ENCODE measurements at places on chromosomes 1 and 21. TPM values are rescaled to one million over a fixed set of nuclear protein-coding genes. Genes with fewer than 3 reads are reported as not detected.
A peak's percentile ranks its signal among the peaks of the same experiment; 100 is the strongest.

IL20 gene
- total RNA-seq = not detected

- no peak for DNase-seq
These were observed 719.0 kb downstream of the RWDD3 start for GRCh38 chr1:95953015-95953414.

GRCh38 chr1:44437107-44437716, 32.2 kb downstream of the RNF220 start:
- no peak for DNase-seq

DNA sequence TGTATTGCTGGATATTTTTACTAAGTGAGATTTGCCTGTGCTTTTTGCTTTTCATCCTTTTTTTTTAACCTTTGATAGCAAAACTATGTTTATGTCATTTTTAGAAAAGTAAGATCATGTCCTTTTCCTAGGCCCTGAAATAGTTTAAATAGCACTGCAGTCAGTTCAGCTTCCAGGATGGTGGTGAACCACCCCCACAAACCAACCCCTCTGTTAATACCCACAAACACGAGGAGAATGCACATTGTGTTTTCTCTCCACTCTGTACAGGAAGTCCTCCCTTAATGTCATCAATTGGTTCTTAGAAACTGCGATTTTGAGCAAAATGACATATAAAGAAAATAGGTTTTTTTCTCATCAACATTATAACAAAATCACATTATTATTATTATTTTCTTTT, 117.7 kb upstream of the DSCAM start:
- no peak for DNase-seq

LCE2C gene
- not detected for total RNA-seq

DNA sequence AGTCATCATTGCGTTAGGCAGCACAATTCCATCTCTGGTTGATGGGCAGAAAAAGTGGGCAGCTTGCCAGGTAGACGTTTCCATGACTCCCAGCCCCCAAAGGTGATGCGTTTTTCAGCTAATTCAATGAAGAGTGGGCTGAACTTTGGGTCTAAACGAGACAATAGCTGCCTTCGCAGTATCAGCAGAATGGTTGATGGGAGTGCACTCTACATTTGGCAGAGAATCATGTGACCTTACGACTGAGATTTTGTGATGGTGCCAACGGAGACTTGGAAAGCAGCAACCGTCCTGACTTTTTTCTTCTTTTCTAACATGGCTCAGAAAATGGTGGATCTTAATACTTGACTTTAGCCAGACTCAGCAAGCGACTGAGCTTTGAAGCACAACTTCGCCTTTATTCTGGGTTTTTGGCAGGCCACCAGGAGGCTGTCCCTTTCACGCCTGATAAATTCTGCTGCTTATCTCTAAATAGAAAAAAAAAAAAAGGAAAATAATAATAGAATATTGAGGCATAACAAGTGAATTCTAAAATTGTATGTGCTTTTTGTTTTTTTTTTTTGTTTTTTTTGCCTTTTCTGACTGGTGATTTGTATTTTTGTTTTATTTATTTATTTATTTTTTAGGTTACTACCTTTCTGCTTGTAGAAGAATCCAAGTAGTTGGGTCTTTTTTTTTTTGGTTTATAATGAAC, 804.8 kb downstream of the USP25 start:
- peak; percentile 76 for DNase-seq

GRCh38 chr1:213326281-213327016, 275.4 kb downstream of the RPS6KC1 start:
- DNase-seq = no peak

DNA sequence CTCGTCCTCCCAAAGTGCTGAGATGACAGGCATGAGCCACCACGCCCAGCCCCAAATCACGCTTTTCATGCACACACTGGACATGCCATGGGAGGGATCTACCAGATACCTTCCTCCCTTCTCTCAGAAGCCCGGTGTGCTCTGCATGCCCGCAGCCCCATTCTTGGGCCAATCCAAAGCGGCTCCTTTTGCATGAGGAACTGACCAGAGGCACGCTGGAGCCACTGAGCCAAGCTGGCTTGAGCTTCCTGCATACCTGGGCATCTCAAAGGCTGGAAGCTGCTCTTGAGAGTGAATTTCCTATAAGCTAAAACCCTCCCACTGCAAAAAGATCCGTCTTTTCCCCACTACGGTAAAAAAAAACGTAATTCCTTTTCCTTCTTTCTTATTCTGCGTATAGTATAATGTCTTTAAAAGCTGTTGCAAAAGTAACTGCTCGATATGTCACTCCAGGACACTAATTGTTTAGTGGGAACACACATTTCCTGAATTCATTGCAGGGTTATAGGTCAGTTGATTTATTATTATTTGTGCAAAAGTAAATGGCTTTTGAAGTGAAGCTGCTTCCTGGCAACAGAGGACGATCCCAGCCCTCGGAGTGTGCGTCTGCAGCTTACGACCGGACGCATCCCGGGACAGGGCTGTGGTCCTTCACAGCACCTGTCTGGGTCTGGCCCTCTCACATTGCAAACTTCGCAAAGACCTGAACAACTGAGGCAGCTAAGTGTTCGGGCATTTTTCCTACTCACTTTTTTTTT, 61.8 kb upstream of the ETS2 start:
- peak; percentile 77 for DNase-seq

GRCh38 chr1:153572569-153573015, 6.9 kb upstream of the S100A2 start:
- DNase-seq = peak; percentile 96

- no peak for DNase-seq
These were observed 10.5 kb upstream of the PRXL2B start for GRCh38 chr1:2575801-2576663.

DNA sequence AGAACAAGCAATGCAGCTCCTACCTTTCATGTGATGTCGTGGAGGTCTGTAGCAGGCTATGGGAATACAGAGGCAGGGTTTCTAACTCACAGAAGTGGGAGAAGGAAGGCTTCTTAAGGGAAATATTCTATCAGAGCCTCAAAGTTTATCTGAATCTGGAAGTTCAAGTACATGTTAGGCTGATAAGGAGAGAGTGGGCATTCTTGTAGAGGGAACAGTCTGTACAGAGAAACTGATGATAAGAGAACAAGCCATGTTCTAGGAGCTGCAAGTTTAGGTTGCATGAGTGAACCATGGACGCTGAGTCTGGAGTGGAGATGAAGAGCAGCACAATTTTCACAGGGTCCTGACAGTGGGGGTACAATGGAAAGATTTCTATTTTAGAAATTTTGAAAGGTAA, 344.0 kb downstream of the CHRM3 start:
- no peak for DNase-seq

DNA sequence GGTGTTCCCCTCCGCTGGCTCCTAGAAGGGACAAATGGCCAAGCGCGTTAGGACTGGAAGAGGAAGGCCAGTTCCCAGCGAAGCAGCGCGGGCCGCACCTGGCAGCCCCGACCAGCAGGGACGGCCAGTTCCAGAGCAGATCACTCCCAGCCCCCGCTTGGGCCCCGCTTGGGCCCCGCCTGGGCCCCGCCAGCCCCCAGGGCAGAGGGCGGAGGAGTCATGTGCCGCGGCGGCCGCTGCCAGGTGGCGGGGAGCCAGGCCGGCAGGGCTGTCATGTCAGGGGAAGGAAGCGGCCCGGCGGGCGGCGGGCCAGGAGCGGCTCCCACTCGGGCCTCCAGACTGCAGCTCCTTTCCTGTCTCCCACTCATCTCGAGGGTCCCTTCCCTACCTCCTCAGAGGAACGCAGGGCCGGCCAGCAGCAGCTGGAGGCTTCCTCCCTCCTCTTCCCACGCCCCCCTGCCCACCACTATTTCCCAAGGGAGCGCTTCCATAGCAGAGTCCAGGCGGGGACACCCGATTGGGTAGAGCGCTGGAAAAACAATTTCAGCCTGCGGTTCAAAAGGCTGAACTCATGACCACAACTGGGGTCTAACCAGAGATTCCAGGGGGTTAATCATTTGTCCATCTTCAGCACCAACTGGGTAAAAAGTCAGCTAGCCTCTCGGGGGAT, 16.5 kb downstream of the ZNF697 start:
- peak; percentile 95 for DNase-seq

GRCh38 chr1:187034501-187034900, 205.8 kb downstream of the PLA2G4A start:
- DNase-seq = no peak

GJC2 gene
- total RNA-seq = 5.0 TPM

DNA sequence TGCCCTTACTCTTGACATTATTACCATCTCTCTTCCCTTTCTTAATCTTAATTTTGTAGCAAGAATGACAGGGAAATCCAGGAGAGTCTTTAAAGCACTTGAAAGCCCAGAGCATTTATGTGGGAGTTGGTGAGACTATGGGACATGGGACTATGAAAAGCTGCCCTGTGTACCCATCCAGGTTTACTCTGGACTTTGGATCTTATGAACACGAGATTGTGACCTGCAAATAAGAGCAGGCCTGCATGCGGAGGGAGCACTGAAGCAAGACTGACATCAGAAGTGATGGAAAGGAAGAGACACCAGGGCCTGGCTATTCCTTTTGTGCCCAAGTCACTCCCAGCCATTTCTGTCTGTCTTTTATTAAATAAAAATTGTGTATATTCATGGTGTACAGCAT, 209.6 kb downstream of the NUF2 start:
- DNase-seq = no peak

TNNT2 gene
- not detected for total RNA-seq

MYCL gene
- 0.17 TPM for total RNA-seq

GRCh38 chr1:25458541-25459298, 28.0 kb downstream of the MACO1 start:
- DNase-seq = no peak

- no peak for DNase-seq
These were observed 34.4 kb downstream of the ZSWIM5 start for GRCh38 chr1:45172005-45172404.

GRCh38 chr1:33141216-33141615, 40.6 kb downstream of the TRIM62 start:
- no peak for DNase-seq

- peak; percentile 71 for DNase-seq
These were observed 732 bp downstream of the HS2ST1 start for GRCh38 chr1:86914998-86915736.

DNA sequence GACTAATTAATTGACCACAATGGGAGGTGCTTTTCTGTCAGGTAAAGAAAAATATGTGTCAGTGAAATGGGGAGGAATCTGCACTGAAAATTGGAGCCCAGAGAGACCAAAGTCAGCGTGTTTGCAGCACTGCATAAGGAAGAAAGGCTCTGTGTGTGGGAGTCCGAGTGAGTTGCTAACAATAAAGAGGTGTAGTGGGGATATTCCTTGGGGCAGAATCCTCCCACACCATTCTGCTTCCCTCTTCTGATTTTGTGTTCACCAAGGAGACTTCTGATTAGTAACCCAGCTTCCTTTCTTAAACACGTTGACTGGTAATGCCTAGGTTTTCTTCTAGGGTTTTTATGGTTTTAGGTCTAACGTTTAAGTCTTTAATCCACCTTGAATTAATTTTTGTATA, 240.5 kb downstream of the RPS6KC1 start:
- no peak for DNase-seq

- DNase-seq = peak; percentile 34
These were observed 1.4 kb upstream of the DENND2C start for GRCh38 chr1:114671011-114671938.

- DNase-seq = no peak
These were observed 5.7 kb downstream of the CATSPERE start for GRCh38 chr1:244466724-244467123.

DNA sequence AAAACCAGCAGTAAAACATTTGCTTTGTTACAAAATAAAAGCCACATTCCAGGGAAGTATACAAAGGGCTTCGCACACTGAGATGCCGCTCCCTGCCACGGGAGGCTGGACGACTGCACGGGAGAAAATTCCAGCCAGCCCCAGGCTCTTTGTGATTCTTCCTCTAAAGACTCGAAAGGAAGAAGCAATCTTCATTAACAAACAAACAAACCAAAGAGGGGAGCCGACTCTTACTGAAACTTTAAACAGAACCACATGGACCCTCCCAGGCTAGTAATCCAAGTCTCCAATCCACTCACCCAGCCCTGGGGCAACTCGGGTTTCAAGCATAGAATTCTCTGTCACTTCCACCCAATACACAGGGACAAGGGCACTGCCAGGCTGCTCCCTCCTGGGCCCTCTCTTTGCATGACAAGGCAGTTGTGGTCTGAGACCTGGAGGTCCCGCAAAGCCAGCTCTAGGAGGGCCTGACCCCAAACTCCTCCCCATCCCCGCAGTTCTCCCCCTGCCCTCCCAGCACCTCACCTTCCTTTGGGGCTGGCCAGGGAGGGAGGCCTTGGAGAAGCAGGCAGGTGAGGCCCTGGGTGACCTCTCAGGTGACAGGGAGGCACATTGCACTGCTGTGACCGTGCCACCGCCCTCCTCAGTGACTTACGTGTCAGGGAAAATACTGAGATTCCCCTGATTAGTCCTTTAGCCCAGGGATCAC, 26.6 kb upstream of the COL18A1 start:
- no peak for DNase-seq

All from dermis blood vessel endothelial cell (primary cell).